Thyroid gland (tissue), 4 donors: ENCODE measurements at places on chromosomes 5 and 9.

- no peak overlapping the region for H3K4me3 ChIP-seq
- DNase-seq: no peak
- no peak overlapping the region for H3K27ac ChIP-seq
- no peaks in the 10 kb centered on the region for H3K27me3 ChIP-seq
Observed at GRCh38 chr9:84748112-84748511, 78.6 kb downstream of the NTRK2 start.

- H3K27ac ChIP-seq: no peak overlapping the region
- no peak overlapping the region for H3K4me3 ChIP-seq
- H3K27me3 ChIP-seq: no peaks in the 10 kb centered on the region
- peaks cover 7% of the 10 kb centered on the region for H3K4me1 ChIP-seq
- no peak for DNase-seq
- no peaks in the 10 kb centered on the region for H3K36me3 ChIP-seq
Observed at GRCh38 chr9:106718936-106719335, 144.0 kb upstream of the ZNF462 start.

- no peak overlapping the region for H3K27ac ChIP-seq
- no peak for DNase-seq
- no peak overlapping the region for H3K4me3 ChIP-seq
- H3K36me3 ChIP-seq: no peaks in the 10 kb centered on the region
- H3K4me1 ChIP-seq: no peaks in the 10 kb centered on the region
Observed at GRCh38 chr5:19584131-19584530, 403.9 kb downstream of the CDH18 start.

- no peaks in the 10 kb centered on the region for H3K27me3 ChIP-seq
- no peak overlapping the region for H3K4me3 ChIP-seq
- peaks cover 14% of the 10 kb centered on the region for H3K4me1 ChIP-seq
- no peak overlapping the region for H3K27ac ChIP-seq
Observed at GRCh38 chr5:178478370-178478769, 111.8 kb downstream of the COL23A1 start.

DNA sequence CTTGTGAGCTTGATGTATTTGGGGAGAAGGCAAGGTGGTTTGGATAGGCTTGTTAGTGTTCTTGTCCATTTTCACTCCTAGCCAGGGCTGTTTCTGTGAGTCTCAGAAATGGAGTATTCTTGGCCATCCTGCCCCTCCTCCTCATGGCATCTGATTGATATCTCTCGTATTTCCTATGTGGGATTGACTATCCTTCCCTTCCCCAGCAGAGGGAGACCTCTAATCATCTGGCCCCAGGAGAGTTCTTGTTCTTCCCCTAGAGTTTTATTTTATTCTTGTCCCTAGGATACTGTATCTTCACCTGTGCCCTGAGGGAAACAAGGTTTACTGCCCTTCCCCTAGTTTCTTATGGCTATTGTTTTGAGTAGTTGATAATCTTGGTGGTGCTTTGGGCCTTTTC, 114.4 kb downstream of the VPS13A start:
- H3K36me3 ChIP-seq: no peaks in the 10 kb centered on the region
- no peaks in the 10 kb centered on the region for H3K27me3 ChIP-seq
- no peak overlapping the region for H3K27ac ChIP-seq
- no peak overlapping the region for H3K4me3 ChIP-seq

DNA sequence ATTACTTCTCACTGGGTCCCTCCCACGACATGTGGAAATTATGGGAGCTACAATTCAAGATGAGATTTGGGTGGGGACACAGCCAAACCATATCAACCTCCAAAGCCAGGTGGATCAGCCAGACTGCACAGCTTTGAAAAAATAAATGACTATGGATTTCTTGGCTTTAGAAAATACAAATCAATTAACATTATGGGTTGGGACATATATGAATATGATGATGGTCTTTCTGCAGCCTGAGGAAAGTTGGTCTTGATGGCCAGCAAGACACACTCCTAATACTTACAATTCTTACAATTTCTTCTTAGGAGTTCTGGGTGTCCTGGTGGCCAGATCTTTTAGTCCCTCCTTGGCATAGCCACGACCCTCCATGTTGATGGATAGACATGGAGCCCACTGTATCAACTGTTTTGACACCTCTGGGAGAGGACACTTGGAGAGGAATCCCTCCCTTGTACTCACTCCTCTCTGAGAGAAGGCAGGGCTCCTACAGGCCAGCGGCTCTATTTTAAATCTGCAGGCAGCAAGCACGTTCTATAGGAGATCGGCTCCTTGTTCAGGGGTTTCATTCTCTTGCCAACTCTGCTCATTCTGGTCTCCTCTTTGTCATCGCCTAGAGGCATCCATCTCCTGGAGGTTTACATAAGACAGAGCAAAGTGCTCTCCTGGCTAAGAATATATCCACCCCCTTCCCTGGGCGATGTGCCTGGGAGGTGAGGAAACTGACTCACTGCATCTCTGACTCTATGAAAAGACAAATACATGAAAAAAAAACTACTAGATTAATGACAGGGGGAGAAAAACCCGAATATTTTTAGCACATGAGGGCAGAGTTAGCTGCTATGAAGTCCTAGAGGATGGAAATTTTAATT, 145.9 kb downstream of the CARTPT start:
- no peak overlapping the region for H3K27ac ChIP-seq
- DNase-seq: no peak
- no peaks in the 10 kb centered on the region for H3K27me3 ChIP-seq
- no peaks in the 10 kb centered on the region for H3K4me1 ChIP-seq
- H3K4me3 ChIP-seq: no peak overlapping the region
- no peaks in the 10 kb centered on the region for H3K36me3 ChIP-seq
